ENCODE measurements at places on chromosomes 3 and 15. TPM values are rescaled to one million over a fixed set of nuclear protein-coding genes. Genes with fewer than 3 reads are reported as not detected.

Gene IQCF5
- total RNA-seq, result not detected

Gene PRR20G
- not detected for total RNA-seq

Gene OR5K2
- not detected for total RNA-seq

Gene DGKG
- total RNA-seq, result 56.1 TPM

Gene GOLGA8Q
- total RNA-seq, result 1.5 TPM

Gene SEMA5B
- 0.31 TPM for total RNA-seq

Gene ELL3
- 5.1 TPM for total RNA-seq

Gene DUOX1
- 0.62 TPM for total RNA-seq

Gene AGTR1
- total RNA-seq, result 32.4 TPM

Gene ACKR2
- 6.9 TPM for total RNA-seq

Gene PLXNA1
- total RNA-seq, result 41.4 TPM

Gene SCG5
- total RNA-seq, result 4.2 TPM

Gene FANCD2OS
- total RNA-seq, result not detected

Gene P2RY12
- 0.31 TPM for total RNA-seq

Gene TM2D3
- total RNA-seq, result 49.5 TPM

Gene INAFM2
- 34.0 TPM for total RNA-seq

Measured in gastroesophageal sphincter (tissue), 4 donors.